ENCODE measurements at places on chromosomes 3 and 15.

DNA sequence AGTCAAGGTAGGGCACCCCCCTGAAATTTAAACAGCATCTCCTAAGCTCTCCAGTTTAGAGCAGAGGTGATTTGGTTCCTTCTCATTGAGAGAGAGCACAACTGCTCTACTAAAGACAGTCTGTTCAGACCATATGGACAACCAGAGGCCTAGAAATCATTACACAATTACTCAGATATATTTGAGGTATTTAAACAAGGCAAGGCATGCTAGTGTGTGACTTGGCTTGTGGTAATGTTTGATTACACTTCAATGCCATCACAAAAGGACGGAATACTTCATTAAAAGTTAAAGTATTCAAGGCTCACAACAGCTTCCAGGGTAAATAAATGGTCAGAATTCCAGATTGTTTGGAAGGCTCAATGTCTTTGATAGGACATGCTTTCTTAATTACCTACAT, 110.2 kb downstream of the LRTM1 start:
- DNase-seq, result no peak

- DNase-seq, result no peak
Measured at GRCh38 chr3:125057186-125057850, 1.5 kb upstream of the HEG1 start.

- DNase-seq, result no peak
Measured at GRCh38 chr3:147015334-147015733, 391.0 kb downstream of the ZIC4 start.

GRCh38 chr15:71128939-71129562, 13.8 kb downstream of the THSD4 start:
- no peak for DNase-seq

GRCh38 chr3:111653766-111654165, 58.6 kb upstream of the ZBED2 start:
- no peak for DNase-seq

DNA sequence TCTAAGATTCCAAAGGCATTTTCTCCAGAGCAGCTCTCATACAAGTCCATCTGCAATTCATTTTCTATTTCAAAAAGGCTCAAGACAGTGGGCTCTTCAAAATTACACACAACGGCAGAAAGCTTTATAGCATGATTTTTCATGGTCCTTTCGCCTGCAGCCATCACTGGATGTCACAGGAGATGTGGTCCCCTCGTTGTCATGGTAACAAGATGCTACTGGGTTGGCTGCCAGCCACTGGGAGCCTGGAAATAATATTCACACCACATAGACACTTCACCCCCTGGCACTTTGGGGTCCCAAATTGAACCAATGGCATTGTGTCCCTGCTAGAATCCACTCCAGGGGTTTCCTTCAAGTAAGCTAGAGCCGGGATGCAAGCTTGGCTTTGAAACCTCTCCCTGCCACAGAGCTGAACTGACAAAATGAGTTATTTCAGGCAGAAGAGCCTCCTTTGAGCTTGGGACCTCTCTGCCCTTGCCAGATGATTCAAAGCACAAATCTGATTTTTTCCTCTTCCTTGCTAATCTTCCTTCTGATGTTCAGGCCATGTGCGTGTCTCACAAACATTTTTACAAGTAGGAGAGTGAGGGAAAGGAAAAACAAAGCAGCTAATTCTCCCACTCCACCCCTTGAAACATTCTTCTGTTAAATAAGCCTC, 512.6 kb upstream of the ADAMTS9 start:
- no peak for DNase-seq

DNA sequence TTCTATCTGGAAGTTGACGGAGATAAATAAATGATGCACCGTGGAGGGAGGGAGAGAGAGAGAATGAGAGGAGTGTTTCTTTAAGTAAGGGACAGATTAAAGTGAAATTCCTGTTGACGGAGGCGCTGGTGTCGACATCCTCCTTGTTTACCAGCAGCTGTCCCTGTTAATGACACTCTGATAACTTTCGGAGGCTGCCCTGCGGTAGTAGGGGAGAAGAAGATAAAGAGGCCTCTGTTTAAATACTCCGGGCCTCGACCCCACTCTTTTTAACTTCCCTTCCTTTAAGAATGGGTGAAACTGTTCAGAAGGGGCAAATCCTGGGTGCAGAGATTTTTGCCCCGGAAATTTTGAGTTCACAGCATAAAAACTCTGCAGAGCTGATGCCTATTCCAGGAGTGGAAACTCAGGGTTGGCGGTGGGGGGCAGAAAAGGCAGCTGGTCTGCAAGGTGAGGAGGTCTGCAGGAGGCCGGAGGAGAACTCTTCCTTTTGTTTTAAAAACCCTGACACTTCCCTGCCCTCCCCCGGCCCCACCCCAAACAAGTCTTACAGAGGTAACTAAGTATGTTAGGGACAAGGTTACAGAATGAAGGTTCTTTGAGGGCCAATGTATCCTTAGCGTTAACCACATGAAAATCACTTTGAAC, 276.6 kb upstream of the NR2F2 start:
- DNase-seq, result peak; percentile 17
